MCF 10A (cell line): ENCODE measurements at places on chromosomes 7 and 10. TPM values are rescaled to one million over a fixed set of nuclear protein-coding genes. Genes with fewer than 3 reads are reported as not detected.

DNA sequence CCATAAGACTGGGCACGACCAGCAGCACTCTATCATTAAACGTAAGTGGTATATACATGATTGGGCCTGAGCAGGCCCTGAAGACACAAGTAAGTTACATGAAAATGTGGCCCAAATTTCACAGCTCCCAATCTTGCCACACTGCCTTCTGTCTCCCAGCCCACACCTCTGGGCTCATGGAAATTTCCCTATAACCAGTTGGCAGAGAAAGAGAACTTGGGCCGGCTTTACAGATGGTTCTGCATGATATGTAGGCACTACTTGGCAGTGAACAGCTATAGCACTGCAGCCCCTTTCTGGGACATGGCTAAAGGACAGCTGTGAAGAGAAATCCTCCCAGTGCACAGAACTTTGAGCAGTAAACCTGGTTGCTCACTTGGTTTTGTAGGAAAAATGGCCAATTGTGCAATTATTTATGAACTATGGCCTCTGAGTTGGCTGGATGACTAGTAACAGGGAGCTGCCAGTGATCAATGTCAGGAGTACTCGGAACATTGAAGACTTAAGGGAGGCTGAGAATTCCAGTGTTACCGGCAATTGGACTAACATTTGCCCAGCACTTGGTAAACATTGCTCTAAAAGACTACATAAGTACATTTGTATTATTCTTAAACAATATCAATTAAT lies 1006.6 kb upstream of the LRRN3 start:
- H3K27ac ChIP-seq, result no peak overlapping the region
- no peak overlapping the region for H3K4me3 ChIP-seq
- no peak for DNase-seq
- no peaks in the 10 kb centered on the region for H3K4me1 ChIP-seq

DNA sequence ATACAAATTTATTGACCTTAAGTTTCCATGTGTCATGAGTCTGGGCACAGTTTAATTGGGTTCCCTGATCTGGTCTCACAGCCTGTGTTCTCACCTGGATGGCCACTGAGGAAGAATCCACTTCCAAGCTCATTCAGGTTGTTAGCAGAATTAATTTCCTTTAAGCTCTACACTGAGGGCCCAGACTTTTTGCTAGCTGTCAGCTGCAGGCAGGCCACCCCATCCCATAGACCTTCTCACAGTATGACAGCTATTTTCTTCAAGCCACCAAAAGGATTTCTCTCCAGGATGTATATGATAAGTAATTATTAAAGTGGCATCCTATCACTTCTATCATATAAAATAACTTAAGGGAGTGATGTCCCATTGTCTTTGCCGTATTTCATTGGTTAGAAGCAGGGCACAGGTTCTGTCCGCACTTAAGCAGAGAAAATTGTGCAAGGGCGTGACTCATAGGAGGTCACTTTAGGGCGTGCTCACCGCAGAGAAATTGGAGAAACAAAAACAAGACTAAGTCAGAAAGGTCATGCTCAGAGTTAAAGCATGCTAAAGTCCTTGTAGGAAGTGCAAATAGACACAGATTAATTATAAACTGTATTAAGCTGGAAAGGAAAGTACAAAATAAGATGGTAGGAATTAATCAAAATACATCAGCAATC lies 109.9 kb downstream of the AHR start:
- H3K27ac ChIP-seq, result peak overlapping the region; percentile 90
- peak; percentile 97 for DNase-seq
- H3K27me3 ChIP-seq, result no peaks in the 10 kb centered on the region
- H3K36me3 ChIP-seq, result no peaks in the 10 kb centered on the region
- peaks cover 34% of the 10 kb centered on the region for H3K4me1 ChIP-seq

DNA sequence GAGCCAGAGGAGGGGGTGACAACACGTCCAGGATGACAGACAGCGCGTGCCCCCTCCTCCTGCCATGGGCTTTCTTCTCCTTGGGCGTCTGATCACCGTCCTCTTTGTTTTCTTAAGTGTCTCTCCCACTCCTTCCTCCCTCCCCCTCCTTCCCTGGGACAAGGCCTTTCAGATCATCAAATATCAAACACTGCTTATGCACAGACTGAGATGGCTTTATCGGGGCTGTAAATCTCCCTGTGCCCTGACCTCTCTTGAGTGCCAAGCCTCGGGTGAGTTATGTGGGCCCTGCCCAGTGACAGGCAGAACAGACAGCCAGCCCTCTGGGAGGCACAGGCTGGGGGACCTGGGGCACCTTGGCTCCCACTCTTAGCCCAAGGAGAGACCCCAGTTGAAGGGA lies 116.4 kb downstream of the C10orf105 start:
- no peak overlapping the region for H3K4me3 ChIP-seq
- H3K27ac ChIP-seq, result no peak overlapping the region
- DNase-seq, result no peak

DNA sequence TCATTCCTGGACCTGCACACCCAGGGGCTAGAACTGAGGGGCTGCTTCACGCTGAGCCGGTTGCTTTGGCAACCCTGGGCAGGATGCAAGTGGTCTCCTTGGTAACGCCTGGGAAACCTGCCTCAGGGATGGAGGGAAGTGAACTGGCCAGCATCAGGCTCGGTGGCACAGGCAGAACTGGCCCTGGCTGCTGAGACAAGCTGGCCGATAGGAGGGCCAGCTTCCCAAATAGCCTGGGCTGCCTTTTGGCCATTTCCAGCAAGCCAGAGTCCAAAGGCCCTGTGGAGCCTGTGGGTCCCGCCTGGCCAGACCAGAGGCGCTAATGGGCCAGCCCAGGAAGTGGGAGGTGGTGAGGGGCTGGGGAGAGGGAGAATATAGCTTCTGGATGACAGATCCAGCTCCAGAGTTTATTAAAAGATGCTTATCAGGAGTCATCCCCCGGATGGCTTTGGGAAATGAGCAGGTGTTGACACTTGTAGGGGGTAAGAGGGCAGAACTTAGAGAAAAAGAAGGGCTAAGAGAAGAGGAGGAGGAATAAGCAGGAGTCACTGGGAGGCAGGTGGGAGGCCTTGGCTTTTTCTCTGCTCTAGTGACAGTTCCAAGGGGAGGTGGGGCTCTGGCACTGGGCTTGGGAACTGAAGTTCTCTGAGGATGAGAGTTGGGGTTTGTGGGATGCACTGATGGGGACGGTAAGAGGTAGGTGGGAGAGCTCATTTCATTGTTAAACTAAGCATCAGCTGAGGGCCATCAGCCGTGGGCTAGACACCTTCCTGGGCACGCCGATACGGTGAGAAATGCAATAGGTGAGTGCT lies 9.6 kb downstream of the NEURL1 start:
- H3K27me3 ChIP-seq, result peaks cover 28% of the 10 kb centered on the region
- H3K4me3 ChIP-seq, result no peak overlapping the region
- H3K36me3 ChIP-seq, result no peaks in the 10 kb centered on the region
- DNase-seq, result no peak
- peaks cover 6% of the 10 kb centered on the region for H3K4me1 ChIP-seq

DNA sequence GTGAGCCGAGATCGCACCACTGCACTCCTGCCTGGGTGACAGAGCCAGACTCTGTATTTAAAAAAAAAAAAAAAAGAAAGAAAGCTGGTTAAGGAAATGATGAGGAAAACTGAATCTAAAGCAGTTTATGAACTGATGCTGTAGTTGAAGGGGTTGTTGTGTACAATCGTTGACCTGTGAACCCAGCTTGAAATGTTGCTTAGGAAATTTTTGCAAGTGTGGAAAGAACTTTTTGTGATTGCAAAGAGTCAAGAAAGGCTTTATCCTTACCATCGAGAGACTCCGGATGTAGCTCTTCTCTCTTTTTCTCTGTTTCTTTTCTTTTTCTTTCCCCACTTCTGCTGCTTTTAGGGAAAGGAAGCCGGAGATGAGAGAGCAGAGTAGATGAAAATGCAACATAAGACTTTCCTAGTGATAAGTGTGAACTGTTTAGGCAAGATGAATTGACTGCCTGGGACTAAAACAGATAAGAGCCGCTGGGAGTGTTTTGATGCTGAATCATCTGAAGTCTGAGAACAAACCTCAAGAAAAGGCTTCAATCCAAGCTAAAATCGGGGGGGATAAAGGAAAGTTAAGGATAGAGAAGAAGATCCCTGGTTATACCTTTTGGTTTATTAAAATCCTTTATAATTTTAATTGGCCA lies 69.0 kb downstream of the TAF3 start:
- no peaks in the 10 kb centered on the region for H3K27me3 ChIP-seq
- no peak overlapping the region for H3K4me3 ChIP-seq
- DNase-seq, result no peak

DNA sequence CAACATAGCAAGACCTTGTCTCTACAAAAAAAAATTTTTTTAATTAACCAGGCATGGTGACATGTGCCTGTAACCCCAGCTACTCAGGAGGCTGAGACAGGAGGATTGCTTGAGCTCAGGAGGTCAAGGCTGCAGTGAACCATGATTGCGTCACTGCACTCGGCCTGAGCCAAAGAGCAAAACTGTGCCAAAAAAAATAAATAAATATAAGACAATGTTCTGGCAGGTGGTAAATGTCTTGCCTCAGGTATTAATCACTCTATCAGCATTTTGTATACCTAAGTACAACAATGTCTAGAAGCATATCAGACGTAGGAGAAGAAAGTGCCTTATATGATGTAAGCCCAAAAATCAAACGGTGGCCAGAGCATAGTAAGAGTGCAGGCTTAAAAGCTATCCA lies 427.8 kb upstream of the C7orf33 start:
- DNase-seq, result peak; percentile 58
- H3K27ac ChIP-seq, result no peak overlapping the region
- no peak overlapping the region for H3K4me3 ChIP-seq
- H3K4me1 ChIP-seq, result no peaks in the 10 kb centered on the region
- H3K36me3 ChIP-seq, result no peaks in the 10 kb centered on the region

GRCh38 chr7:91832493-91833045 lies 47.9 kb downstream of the MTERF1 start:
- H3K4me1 ChIP-seq, result no peaks in the 10 kb centered on the region
- no peaks in the 10 kb centered on the region for H3K36me3 ChIP-seq
- DNase-seq, result no peak
- H3K27ac ChIP-seq, result no peak overlapping the region
- H3K4me3 ChIP-seq, result no peak overlapping the region

- H3K36me3 ChIP-seq, result no peaks in the 10 kb centered on the region
- DNase-seq, result no peak
- peaks cover 17% of the 10 kb centered on the region for H3K4me1 ChIP-seq
- no peak overlapping the region for H3K27ac ChIP-seq
- no peaks in the 10 kb centered on the region for H3K27me3 ChIP-seq
- H3K4me3 ChIP-seq, result no peak overlapping the region
Measured at GRCh38 chr10:117720931-117721835, 178.6 kb downstream of the EMX2 start.

DNA sequence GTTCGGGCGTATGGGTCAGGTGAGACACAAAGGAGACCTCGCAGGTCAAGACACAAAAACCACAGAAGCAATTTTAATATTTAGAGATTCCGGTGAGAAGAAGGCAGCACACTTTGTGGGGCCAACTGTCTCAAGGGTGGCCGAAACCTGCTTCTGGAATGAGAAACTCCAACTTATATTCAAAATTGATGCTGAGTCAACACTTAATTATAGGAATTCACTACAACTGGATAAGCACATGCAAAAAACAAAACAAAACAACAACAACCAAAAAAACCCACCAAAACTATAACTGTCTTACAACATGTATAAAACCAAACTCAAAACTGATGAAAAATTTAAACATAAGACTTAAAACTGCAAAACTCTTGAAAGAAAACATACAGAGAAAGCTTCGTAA lies 593.3 kb downstream of the POM121L12 start:
- H3K4me3 ChIP-seq, result no peak overlapping the region
- H3K27me3 ChIP-seq, result peaks cover 63% of the 10 kb centered on the region
- no peaks in the 10 kb centered on the region for H3K4me1 ChIP-seq
- DNase-seq, result no peak
- no peak overlapping the region for H3K27ac ChIP-seq
- H3K36me3 ChIP-seq, result no peaks in the 10 kb centered on the region

Gene PNLIPRP2
- not detected in 2 replicates for total RNA-seq

Gene LEP
- not detected in 2 replicates for total RNA-seq

Gene HPSE2
- not detected in 2 replicates for total RNA-seq

Gene NEURL1
- 0.20 TPM in 1 of 2 replicates, not detected in the other for total RNA-seq
